ENCODE measurements at places on chromosomes 2 and 18. TPM values are rescaled to one million over a fixed set of nuclear protein-coding genes. Genes with fewer than 3 reads are reported as not detected.

The ALKAL2 gene
- total RNA-seq = not detected

The FRZB gene
- not detected for total RNA-seq

The ITGB6 gene
- not detected for total RNA-seq

The NEUROD1 gene
- total RNA-seq = not detected

DNA sequence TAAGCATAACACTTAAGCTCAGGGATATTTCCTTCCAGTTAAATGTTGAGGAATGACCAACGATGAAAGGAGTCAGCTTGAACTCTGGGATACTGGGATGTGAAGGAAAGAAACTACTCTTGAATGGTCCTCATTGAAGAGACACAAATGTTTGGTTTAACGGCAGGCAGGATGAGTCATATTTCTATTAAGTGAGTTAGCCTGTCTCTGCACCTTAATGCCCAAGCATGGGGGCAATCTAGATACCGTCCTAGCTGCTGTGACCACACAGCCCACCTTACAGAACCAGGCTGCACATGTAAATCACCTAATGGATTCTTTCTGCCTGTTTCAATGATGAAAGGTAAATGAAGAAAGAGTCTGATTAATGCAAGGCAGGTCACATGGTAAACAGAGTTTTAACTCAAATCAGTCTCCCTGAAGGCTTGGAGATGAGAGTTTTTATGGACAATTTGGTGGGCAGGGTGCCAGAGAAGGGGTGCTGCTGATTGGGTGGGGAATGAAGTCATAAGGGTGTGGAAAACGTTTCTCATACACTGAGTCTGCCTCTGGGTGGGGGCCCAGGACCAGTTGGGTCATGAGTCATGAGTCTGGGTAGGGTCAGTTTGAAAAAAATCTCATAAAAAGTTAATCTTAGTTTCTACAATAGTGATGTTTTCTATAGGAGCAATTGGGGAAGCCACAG lies 144.6 kb upstream of the MMADHC start:
- DNase-seq = no peak

DNA sequence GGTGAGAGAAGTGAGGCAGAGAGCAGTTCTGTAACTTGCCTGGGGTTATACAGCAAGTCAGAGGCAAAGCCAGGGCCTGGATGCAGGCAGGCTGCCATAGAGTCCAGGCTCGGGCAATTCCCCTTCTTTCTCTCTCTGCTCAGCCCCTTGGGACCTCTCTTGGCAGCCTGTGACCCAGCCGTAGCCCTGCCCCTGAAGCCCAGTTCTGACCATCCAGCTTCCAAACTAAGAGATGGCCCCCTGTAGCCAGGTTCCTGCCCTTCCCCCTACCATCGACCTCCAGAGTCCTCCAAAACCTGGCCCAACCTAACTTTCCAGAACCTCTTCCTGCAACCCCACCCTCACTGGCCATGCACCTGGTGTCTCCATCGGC lies 201.2 kb downstream of the CTIF start:
- DNase-seq = no peak

DNA sequence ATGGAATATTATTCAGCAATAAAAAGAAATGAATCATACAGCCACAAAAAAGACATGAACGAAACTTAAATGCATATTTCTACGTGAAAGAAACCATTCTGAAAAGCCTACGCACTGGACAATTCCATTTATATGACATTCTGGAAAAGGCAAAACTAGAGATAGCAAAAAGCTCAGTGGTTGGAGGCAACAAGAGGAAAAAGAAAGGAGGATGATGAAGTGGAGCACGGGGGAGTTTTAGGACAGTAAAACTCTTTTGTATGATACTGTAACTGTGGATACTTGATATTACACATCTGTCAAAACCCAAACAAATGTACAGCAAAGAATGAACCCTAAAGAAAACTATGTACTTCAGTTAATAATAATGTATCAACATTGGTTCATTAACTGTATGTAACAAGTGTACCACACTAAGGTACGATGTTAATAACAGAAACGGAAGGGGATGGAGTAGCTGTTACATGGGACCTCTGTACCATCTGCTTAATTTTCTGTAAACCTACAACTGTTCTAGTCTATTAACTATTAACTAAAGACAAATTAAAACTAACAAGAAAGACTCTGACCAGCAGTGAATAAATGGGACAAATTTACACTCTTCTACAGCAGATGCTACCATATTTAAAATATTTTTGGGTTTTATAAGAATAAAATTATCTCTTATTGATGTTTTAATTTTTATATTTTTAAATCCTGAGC lies 31.5 kb downstream of the ROCK2 start:
- DNase-seq = no peak

GRCh38 chr2:151905963-151906632 lies 77.9 kb upstream of the ARL5A start:
- no peak for DNase-seq

Data from activated CD4-positive, alpha-beta T cell treated with anti-CD3 and anti-CD28 coated beads, Interleukin-2, amount 10 ng/mL, durations not matched to agents 7 days and 5 days (primary cell).